CD4-positive, alpha-beta T cell treated with Interleukin-17A for 1 hour (primary cell): ENCODE measurements at places on chromosomes 6 and 20.

GRCh38 chr6:144029452-144029851 lies 21.4 kb upstream of the PLAGL1 start:
- DNase-seq: no peak

DNA sequence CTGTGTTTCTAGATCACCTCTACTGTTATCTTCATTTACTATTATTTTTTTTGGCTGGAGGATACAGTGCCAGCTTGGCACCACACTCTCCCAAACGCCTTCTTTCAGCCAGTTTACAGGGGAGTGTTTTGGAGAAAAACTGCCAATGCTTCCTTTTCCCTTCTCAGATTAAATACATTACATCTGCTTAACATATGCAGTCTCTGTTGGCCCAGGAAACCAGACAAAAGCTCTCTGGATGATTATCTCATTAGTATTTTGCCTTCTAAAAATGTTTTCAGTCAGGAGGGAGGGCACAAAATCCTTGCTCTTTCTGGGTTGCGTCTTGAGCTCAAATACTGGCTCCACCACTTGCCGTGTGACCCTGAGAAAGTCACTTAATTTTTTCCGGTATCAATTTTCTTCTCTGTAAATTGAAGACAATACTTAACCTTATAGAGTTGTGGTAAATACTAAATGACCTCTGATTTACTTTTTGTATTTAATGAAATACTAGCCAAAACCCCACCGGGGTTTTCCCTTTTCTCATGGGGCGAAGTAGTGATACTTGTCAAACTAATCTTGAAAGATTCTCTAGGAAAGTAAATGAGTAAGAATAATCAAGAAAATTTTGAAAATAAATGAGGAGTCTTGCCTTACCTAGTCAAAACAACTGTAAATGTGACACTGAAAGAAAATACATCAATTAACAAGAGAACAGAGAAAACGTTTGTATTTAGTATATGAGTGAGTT lies 146.2 kb downstream of the MMS22L start:
- DNase-seq: no peak

GRCh38 chr6:158852312-158853071 lies 33.3 kb upstream of the EZR start:
- no peak for DNase-seq

DNA sequence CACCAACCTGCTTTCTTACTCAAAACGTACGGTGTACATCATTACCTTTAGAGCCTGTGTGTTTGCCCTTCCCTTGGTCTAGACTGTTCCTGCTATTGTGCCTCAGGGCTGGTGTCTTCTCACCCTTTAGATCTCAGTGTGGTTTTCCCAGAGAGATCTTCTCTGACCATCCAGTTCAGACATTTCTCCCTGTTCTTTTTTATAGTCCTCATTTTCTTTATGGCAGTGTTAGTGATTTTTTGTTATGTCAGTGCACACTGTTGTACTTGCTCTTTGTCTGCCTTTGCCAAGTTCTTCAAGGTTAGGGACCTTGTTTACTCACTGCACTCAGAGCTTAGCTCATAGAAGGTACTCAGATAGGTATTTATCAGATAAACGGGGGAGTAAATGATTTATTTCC lies 82.8 kb downstream of the ATRN start:
- no peak for DNase-seq
